ENCODE measurements at places on chromosomes 16 and 17.

DNA sequence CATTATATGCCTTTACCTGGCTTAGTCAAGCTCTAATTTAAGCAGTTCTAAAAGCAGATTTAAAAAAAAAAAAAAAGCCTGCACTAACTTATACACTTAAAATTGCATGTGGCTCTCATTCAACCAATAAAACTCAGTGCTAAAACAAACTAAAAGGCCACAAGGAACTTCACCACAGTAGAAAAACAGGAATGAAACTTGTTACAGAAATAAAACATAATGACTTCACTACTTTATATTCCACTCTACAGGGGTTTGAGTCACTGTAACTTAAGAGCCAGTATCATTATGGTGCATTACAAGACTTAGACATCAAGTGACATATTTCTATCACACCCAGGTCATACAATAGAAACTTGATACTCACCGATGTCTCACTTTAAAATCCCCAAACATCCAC, 11.1 kb downstream of the CA10 start:
- DNase-seq = no peak

GRCh38 chr16:73033271-73033998, 14.5 kb downstream of the ZFHX3 start:
- no peak for DNase-seq

DNA sequence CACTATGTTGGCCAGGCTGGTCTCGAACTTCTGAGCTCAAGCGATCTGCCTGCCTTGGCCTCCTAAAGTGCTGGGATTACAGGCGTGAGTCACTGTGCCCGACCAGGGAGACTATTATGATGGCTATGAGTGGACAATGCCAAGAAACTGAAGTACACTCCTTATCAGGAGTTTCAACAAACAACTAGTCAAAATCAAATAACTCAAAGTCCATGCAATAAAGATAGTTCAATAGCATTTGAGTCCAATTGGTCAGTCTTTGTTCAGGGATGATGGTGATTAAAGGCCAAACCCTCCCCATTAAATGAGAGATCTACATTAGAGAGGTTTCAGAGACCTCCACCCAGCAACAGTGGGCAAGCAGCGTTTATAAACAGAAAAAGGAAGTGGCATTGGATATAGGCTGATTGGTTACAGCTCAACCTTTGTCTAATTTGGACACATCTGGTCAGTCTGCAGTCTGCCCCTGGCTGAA, 8.0 kb downstream of the CHST5 start:
- DNase-seq = peak; percentile 28

- DNase-seq = no peak
Observed at GRCh38 chr16:70630960-70631745, 15.2 kb upstream of the IL34 start.

DNA sequence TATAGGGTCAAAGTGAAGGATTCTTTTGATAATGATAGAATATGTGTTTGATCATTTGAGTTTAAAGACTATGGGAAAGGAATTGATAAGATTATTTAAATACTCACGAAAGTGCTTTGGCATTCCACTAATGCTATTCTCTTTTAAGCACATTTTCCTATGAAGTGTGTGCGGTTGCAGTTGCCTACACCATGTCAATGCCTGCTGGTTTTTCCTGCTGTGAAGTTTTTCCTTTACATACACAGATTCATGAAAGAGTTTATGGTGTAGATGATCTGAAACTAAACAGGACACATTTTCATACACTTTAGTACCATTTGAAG, 78.7 kb downstream of the VMP1 start:
- DNase-seq = no peak

DNA sequence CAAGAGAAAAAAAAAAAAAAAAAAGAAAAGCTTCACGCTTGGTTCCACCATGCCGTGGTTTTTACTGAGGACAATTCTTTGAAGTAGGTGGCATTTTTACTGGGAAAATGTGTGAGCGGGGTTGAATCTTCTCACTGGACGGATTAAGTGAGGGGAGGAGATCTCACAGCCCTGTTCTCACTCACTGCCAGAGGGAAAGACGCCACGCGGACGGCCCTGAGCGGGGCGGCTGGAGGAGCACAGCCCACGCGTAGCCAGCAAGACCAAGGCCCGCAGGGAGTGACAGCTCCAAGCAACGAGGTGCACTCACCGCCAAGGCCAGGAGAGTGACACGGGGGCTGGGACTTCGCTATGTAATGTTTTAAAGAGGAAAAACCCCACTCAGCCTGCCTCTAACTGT, 43.1 kb downstream of the MRM3 start:
- no peak for DNase-seq

DNA sequence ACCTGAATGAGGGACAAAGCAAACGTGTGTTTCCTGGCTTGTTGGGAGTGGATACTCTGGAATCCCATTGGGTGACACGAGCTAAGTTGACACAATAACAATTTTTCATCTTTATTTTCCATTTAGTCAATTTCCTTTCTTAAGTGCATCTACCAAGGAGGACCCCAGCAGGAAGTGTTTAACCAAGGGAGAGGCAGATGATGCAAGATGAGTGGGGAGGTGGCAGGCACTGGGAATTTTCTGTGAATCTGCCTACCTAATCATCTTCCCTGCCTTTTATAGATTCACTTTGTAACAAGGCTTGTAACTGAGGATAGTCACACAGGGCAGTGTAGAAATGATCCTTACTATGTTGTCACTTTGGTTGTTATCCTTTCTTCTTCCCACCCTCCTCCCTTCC, 317.7 kb upstream of the HSBP1 start:
- DNase-seq = no peak

DNA sequence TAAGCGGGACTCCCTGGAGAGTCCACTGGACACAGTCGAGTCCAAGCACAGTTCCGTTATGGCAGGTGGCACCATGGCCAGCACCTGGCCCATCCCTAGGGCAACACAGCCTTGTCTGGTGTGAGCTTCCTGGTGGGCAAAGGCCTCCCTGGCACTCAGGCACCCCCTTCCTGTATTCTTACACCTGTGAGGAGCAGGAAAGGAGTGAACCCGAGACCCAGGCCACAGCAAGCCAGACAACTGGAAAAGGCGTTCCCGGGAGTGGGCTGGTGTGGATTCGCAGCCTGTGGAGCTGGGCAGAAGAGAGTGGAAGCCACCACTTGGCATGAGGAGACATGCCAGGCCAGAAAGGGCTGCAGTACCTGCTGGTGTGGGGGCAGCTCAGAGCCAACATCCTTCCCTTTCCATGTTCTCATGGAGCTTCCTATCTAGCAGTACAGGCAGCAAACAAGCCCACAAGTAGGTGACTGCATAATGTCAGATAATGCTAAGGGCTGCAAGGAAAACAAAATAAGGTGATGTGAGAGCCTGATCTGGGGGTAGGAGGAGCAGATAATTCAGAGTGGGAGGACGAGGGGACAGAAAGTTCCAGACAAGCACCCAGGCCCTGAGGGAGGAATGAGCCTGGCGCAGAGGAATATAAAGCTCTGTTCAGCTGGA, 87.0 kb downstream of the GNAO1 start:
- no peak for DNase-seq

- peak; percentile 48 for DNase-seq
Observed at GRCh38 chr17:52148969-52149351, 9.6 kb downstream of the CA10 start.

DNA sequence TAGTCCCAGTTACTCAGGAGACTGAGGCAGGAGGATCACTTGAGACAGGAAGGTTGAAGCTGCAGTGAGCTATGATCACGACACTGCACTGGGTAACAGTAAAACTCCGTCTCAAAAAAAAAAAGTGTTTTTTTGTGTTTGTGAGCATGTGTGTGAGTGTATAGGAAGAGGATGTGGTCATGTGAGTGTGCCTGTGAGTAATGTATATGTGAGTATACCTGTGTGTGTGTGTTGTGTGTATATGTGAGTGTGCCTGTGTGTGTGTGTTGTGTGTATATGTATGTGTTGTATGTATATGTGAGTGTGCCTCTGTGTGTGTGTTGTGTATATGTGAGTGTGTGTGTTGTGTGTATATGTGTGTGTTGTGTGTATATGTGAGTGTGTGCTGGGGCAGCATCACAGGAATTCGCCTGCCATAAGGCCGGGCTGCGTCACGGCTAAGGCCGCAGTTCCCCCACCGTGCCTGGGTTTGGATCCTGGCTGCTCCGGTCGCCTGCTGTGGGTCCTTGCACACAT, 21.4 kb upstream of the NPTX1 start:
- no peak for DNase-seq

GRCh38 chr16:28161626-28162025, 50.1 kb downstream of the XPO6 start:
- no peak for DNase-seq

- DNase-seq = no peak
Observed at GRCh38 chr17:61383689-61384201, 15.9 kb upstream of the TBX2 start.

GRCh38 chr17:75691371-75691791, 24.2 kb downstream of the SAP30BP start:
- no peak for DNase-seq

DNA sequence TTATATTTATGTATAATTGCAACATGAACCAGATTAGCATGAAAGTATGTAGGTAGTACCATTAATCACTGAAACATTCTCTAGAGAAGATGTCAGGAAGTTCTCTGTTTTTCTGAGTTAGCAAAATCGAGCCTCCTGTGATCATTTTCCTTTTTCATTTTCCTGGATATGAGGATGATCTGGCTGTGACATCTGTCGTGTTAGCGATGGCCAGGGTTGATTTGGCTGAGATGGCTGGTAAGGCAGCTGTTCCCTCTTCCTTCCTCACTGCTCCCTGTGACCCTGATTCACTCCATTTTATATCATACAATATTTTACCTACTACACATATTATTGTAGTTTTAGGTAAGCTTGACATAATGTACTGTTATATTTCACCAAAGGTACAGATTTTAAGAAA, 10.3 kb downstream of the CNTNAP4 start:
- no peak for DNase-seq

- DNase-seq = no peak
Observed at GRCh38 chr16:11539641-11540050, 47.1 kb downstream of the LITAF start.

GRCh38 chr17:14050616-14051015, 18.7 kb upstream of the COX10 start:
- DNase-seq = no peak

DNA sequence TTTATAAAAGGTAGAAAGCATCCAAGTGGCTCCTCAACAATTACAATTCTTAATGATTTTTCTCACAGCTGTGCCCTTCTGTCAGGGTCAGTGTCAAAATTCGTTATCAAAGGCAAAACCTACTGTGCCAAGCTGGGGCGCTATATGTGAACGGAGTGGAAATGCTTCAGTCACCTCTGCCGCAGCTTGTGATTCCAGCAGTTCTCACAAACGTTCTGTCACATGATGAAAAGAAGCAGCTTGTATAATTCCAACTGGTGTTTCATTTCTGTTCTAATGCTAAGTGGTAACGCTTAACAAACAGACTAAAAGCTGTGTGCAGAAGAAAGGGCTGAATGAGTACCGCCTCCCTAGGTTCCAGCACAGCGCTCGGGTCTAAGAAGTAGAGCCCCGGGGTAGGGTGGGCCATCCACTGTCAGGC, 14.2 kb downstream of the PLD6 start:
- no peak for DNase-seq

GRCh38 chr16:21217121-21217520, 5.7 kb upstream of the ZP2 start:
- DNase-seq = no peak

DNA sequence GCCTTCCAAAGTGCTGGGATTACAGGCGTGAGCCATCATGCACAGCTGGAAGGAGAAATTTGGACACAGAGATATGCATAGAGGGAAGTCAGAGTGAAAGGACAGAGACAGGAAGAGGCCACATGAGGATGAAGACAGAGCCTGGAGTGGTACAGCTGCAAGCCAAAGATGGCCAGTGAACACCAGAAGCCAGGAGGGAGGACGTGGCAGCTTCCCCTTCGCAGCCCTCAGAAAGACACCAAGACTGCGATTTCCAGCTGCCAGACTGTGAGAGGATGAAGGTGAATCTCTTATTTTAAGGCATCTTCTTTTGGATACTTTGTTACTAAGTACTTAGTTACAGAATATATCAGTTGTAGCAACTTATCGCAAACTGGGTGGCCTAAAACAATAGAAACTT, 60.5 kb upstream of the PLCG2 start:
- DNase-seq = no peak

GRCh38 chr16:4140652-4141051, 24.4 kb upstream of the ADCY9 start:
- no peak for DNase-seq

DNA sequence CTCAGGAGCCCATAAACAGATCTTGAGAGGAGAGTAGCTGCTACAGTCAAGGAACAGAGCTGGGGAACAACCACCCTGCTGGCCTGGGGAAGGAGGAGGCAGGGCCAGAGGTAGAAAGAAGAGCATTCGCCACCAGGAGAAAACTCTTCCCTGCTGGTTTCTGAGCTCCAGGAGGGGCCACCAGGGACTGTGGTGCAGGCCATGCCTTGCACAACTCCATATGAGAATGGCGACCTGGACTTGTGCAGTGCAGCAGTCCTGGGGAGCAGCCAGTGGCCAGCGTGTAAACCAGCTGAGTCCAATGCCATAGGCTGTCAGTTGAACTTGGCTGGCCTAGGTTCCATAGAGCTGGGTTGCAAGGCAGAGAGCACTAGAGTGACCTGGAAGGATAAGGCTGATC, 11.6 kb downstream of the SLC13A2 start:
- DNase-seq = no peak

- no peak for DNase-seq
Observed at GRCh38 chr17:68613739-68614298, 12.7 kb upstream of the FAM20A start.

- DNase-seq = no peak
Observed at GRCh38 chr17:14310605-14311004, 9.7 kb downstream of the HS3ST3B1 start.

DNA sequence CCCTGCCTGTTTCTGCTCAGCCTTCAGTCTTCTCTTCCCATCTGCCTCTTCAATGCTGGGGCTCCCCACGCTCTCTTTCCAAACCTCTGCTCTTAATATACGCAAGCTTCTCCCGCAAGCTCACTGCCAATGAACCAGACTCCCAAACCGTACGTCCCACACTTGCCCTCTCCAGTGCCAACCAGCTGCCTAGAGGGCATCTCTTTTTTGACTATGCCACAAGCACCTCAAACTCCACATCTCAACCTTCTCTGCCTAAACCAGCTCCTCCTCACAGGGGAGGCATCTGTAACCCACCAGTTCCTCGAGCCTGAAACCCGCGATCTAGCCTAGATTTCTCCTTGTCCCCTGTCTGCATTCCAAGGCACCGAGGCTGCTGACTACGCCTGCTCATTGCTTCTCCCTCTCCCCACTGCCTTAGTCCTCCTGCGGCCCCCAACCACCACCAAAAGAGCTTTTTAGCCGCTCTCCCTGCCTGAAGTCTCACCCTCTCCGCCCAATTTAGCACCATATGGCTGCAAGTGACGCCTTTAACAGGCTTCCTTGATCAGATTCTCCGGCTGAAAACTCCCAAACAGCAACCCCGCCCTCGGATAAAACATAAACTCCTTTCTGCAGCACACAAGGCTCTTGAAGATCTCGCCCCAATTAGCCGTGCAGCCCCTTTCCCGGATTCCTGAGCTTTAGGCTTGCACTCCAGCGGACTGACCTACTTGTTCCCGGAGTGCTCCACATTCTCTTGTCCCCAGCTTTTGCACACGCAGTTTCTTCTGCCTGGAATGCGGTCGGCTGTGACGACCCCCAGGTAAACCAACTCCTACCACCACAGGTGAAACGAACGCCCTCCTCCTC, 1.5 kb downstream of the GGA2 start:
- peak; percentile 38 for DNase-seq

GRCh38 chr16:31291376-31291775, 31.6 kb downstream of the ITGAM start:
- DNase-seq = no peak

Data from body of pancreas (tissue), 4 donors.